ENCODE measurements at places on chromosomes 16 and 17.

- peak; percentile 58 for DNase-seq
Measured at GRCh38 chr17:4711661-4712181, 1.3 kb downstream of the ARRB2 start.

DNA sequence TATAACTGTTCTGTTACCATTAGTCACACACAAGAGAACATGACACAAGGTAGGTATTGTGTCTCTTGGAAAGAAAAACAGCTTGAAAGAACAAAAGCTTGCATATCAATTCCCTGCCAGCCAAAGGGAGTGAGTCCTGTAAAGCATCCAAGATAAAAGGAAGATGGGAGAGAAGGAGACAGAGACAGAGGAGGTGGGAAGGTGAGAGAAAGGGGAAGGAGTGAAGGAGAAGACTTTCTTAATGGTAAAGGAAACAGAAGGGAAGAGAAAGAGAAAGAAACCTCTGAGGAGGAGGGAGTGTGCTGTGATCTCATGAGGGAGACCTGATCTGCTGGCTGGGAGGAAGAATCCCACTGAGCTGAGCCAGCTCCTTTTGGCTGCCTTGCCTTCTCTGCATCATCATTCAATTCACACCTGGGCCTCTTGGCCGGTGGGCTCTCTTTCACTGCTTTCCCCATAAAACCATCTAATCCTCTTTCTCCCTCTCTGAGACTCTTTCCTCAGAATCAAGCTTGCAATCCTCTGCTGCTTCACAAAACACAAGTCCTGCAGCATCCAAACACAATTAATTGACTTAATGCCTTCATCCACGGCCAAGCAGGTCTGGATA, 271.6 kb downstream of the ABCC12 start:
- DNase-seq, result no peak

DNA sequence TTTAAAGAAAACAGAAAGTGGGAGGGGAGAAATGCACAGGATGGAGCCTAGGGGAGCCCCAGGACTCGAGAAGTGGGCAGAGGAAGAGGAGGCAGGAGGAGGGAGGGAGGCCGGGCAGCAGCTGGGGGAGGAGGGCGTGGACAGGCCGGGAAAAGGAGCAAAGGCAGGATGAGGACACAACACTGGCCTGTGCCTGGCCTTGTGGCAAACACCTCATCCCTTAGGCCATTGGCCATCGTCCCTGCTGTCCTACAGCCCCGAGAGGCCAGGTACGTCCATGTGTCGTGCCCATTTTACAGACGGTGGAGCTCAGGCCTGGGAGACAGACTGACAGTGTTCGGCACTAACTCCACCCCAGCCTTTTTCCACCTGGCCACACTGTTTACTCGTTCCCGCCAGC, 15.9 kb downstream of the JPH3 start:
- DNase-seq, result no peak

DNA sequence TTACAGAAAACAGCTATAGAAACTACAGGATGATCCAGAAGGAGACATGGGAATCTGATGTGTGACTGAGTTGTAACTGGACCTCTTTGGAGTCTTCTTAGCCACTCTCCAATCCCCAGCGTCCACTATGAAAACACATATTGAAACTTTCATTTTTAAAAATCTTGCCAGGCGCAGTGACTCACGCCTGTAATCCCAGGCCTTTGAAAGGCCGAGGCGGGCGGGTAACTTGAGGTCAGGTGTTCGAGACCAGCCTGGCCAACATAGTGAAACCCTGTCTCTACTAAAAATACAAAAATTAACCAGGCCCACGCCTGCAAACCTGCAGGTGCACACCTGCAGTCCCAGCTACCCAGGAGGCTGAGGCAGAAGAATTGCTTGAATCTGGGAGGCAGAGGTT, 53.3 kb downstream of the HIC1 start:
- no peak for DNase-seq

DNA sequence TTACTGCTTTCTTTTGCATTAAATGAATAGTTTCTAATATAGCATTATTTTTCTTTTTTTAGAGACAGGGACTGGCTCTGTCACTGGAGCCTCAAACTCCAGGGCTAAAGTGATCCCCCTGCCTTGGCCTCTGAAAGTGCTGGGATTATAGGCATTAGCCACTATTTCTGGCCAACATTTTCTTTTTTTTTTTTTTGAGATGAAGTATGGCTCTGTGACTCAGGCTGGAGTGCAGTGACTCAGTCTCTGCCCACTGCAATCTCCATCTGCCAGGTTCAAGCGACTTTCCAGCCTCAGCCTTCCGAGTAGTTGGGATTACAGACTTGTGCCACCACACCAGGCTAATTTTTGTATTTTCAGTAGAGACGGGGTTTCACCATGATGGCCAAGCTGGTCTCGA, 2.0 kb upstream of the DUXB start:
- no peak for DNase-seq

GRCh38 chr17:6259899-6260298, 175.0 kb downstream of the AIPL1 start:
- DNase-seq, result no peak

- DNase-seq, result no peak
Measured at GRCh38 chr16:26087091-26087490, 395.3 kb downstream of the HS3ST4 start.

DNA sequence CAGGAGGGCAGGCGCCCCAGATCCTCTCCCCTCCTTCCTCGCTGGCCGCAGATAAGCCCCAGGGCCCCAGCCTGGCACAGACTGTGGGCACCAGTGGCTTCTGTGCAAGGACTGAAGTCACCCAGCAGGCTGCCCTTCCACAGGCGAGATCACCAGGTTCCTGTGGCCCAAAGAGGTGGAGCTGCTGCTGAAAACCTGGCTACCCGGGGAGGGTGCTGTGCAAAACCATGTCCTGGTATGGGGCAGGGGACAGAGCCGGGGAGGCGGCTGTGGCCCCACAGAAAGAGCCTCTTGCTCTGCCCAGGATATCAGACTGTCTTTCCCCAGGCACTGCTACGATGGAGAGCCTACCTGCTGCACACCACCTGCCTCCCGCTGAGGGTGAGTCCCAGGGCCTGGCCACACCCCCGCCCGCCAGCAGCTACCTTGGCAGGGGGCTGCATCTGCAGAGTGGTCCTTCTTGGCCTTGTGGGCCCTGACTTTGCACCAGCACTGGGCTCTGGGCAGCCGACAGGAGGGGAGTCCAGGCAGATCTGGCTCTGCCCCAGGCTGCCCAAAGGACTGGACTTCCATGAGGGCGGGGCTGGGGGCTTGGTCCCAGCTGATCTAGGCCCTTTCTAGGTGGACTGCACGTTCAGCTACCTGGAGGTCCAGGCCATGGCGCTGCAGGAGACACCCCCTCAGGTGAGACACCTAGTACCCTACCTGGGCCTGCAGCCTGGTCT, 615 bp downstream of the CARMIL2 start:
- DNase-seq, result no peak

DNA sequence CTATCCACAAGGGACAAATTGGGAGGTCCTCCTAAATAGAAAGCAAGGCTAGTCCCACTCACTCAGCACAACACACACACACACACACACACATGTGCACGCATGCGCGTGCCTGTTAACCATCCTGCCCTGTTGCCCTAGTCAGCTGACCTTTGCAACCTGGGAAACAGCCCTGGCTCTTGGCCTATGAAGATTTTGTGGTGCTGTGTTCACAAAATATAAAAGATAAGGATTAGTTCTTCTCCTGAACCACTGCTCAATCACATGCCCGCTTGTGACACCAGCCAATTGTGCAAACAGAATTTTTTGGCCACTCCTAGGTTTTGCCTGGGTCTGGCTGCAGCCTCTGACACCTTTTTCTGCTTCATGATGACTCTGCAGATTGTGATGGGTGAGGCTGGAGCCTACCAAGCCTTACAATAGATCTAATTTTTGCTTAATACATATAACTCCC, 3.3 kb upstream of the CES1 start:
- DNase-seq, result no peak

- DNase-seq, result no peak
Measured at GRCh38 chr17:52158450-52159042, at the start of gene CA10. TSS of gene CA10 (minus strand) at chr17:52158714.

GRCh38 chr16:79685871-79686270, 85.3 kb upstream of the MAF start:
- no peak for DNase-seq

DNA sequence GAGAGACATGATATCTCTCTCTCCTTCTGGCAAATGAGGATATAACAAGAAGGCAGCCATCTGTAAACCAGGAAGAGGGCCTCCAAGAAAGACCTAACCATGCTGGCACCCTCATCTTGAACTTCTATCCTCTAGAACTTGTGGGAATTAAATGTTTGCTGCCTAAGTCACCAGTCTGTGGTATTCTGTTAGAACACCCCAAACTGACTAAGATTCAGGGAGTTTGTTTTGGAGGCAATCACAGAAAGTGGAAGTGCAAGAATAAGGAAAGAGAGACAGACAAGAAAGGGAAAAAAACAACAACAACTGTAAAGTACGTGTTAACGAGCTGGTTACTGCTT, 114.5 kb upstream of the GOT2 start:
- no peak for DNase-seq

DNA sequence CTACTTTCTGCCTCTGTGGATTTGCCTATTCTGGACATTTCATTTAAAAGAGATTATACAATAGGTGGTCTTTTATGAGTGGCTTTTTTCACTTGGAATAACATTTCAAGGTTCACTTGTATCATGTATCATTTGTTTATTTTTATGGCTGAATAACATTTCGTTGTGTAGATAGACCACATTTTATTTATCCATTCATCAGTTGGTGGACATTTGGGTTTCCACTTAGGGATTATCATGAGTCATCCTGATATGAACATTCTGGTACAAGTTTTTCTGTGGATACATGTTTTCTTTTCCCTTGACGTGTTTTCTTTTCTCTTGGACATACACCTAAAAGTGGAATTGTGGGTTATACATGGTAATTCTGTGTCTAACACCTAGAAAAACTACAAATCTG, 25.3 kb downstream of the PRSS54 start:
- no peak for DNase-seq

GRCh38 chr16:61002479-61003204, 1033.6 kb downstream of the CDH8 start:
- DNase-seq, result no peak

DNA sequence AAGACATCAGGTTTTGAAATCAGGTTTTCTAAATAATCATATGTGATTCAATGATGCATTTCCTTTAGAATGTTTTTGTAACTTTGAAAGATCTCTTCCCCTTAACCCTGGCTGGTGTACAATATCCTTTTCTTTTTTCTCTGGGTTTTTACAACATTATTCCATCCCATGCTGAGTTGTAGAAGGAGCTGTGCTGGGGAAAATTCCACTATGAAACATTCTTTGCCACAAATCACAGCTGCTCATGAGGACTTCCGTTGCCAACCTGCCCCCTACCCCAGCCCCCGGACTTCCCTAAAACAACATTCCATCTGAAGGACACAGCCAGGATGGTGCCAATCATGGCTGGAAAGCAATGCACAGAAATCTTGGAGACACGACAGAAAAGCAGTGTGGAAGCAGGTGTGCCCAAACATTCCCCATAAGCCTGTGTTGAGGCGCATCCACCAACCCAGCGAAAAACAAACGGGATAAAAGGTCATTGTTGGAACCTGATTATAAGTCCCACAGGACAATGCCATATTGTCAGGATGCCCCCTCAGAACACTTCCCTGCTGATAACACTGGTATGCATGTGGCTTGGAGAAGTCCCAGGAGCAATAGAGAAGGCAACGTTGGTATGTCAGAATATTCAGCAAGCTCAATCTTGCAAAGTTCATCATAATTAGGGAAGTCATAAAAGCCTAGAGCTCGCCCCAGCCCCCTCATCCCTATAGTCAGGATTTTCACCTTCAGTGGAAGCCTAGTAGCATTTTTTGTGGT, 475.0 kb downstream of the HS3ST3B1 start:
- DNase-seq, result peak; percentile 36

GRCh38 chr17:49565948-49566491, 9.7 kb upstream of the NXPH3 start:
- no peak for DNase-seq

- DNase-seq, result no peak
Measured at GRCh38 chr16:3173892-3174617, 13.9 kb upstream of the OR1F1 start.

DNA sequence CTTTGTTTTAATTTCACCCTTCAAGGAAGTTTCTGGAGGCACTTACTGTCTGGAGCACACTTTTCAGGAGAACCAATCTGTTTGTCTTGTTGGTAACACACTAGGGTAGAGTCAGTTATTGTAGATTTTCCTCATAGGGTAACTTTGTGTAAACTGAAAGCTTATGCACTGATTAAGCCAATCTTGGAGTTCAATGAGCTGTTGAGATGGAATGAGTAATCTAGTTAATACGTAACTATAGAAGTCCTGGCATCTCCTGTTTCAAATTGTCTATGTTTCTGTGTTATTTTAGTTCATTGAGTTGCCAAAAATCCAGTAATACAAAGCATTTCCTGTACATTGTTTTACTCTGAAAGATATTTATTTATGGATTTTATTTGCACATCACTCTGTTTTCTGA, 111.6 kb upstream of the HAS3 start:
- DNase-seq, result no peak

- no peak for DNase-seq
Measured at GRCh38 chr16:24007391-24007790, 171.6 kb downstream of the PRKCB start.

- no peak for DNase-seq
Measured at GRCh38 chr17:75712446-75712845, 8.8 kb upstream of the ITGB4 start.

DNA sequence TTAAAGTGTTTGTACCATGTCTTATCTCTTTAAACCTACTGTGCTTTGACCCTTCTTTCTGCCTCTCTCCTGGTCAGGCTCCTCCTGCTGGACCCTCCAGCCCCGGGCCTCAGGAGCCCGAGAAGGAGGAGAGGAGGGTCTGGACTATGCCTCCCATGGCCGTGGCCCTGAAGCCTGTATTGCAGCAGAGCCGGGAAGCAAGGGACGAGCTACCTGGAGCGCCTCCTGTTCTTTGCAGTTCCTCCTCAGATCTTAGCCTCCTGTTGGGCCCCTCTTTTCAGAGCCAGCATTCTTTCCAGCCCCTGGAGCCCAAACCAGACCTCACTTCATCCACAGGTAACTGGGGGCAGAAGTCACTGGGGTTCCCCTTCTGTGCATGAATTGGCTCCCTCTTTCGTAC, 13.6 kb downstream of the CNTROB start:
- DNase-seq, result no peak

GRCh38 chr16:55728797-55729196, 73.0 kb downstream of the SLC6A2 start:
- no peak for DNase-seq

DNA sequence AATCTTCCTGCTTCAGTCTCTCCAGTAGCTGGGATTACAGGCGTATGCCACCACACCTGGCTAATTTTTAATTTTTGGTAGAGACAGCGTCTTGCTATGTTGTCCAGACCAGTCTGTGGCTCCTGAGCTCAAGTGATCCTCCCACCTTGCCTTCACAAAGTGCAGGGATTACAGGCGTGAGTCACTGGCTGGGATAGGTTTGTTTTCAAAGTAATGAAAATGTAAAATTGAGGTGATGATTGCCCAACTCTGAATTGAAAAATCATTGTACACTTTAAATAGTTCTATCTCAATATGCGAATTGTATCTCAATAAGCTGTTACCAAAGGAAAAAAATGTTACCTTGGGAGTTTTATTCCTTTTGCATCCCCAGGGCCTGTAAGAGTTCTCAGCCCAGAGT, 1.2 kb upstream of the AMFR start:
- DNase-seq, result no peak
